ENCODE measurements at places on chromosomes 12 and 14.

- DNase-seq = no peak
Measured at GRCh38 chr12:76226397-76226796, 121.8 kb downstream of the BBS10 start.

GRCh38 chr12:126147321-126147720 is 1082.1 kb downstream of the AACS start:
- DNase-seq = no peak

GRCh38 chr12:74483057-74483456 is 54.6 kb upstream of the ATXN7L3B start:
- peak; percentile 78 for DNase-seq

GRCh38 chr14:22977434-22977683 is 5.0 kb downstream of the AJUBA start:
- DNase-seq = no peak

- peak; percentile 89 for DNase-seq
Measured at GRCh38 chr12:124389138-124389724, 94.3 kb downstream of the RFLNA start.

DNA sequence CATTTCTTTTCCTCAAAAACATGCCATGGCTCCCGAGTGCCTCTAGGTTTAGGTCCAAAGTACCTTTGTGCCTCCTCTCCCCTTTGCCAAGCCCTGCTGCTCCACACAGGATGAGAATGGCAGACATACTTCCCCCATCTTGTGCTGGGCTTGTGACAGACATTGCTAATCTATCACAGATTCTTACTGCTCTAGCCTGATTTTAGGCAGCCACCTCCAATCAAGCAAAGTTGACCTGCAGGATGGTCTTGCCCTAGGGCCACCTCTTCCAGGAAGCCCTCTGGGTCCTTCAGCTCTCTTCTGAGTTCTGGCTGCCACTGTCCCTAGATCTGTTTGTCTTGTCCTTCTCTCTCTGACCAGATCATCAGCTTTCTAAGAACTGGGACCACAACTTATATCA is 20.5 kb downstream of the FOXN4 start:
- no peak for DNase-seq

Measured in small intestine (tissue), 16 donors.